ENCODE measurements at places on chromosomes 3 and 15.

GRCh38 chr15:89359471-89360293 lies 25.1 kb upstream of the POLG start:
- no peak for DNase-seq

- DNase-seq, result peak; percentile 40
These were observed at the start of gene PLSCR1 for GRCh38 chr3:146544002-146544928. TSS of gene PLSCR1 (minus strand) at chr3:146544607. CDS start at chr3:146536552, 8,055 bp downstream.

DNA sequence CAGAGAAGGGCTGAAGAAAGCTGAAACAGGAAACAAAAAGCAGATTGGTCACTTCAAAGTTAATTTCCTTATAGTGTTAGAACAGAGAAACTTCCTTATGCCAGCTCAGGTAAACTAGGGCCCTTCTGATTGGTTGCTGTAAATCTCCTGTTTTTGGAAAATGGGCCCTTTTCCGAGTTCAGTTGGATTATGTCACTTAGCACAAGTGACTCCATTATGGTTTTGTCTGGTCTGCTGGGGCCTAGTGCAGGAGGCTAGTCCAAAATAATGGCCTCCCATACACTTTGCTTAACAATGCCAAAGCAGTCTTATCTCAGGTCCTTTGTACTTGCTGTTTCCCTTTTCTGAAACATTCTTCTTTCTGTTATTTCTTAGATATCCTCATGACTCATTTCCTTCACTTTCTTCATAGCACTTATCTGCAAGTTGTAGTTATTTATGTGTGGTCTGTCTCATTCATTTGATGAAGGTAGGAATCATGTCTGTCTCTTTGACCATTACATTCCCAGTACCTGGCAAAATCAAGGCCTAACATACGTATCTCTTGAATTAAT lies 7.7 kb upstream of the DCP1A start:
- no peak for DNase-seq

- no peak for DNase-seq
These were observed 30.1 kb downstream of the SCG5 start for GRCh38 chr15:32671339-32672325.

- no peak for DNase-seq
These were observed 83.6 kb downstream of the IGSF11 start for GRCh38 chr3:118951089-118951488.

DNA sequence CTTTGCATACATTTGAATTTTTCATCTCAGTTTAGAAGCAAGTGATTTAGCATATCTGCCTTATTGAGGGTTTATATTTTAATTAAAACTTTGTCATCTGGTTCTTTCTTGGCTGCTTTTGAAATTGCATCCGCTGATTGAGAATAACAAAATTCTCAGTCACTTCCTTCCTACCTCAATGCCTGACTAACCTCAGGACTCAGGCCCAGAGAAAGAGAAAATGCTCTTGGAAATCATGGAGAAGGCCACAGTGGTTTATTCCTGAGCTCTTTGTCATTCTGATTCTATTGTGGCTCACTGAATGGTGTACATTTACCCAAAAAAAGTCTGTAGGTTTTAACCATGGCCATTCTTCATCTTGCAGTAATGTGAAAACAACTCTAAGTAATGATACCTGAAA lies 533.9 kb downstream of the TBL1XR1 start:
- DNase-seq, result no peak
